HCT116 (cell line): ENCODE measurements at places on chromosomes 1 and 21. TPM values are rescaled to one million over a fixed set of nuclear protein-coding genes. Genes with fewer than 3 reads are reported as not detected.
A peak's percentile ranks its signal among the peaks of the same experiment; 100 is the strongest.

Gene OPRD1
- total RNA-seq = not detected

Gene PAPPA2
- total RNA-seq = not detected

Gene ENAH
- 100 TPM for total RNA-seq

Gene MYBPH
- total RNA-seq = 0.22 TPM

Gene RXFP4
- 0.20 TPM for total RNA-seq

Gene TMPRSS2
- total RNA-seq = 1.1 TPM

Gene WNT2B
- total RNA-seq = 1.5 TPM

Gene LRRC8D
- 15.0 TPM for total RNA-seq

Gene FCER1G
- 0.86 TPM for total RNA-seq

Gene LCE1A
- total RNA-seq = not detected

Gene KRTAP21-2
- not detected for total RNA-seq

Gene IL12RB2
- total RNA-seq = 0.22 TPM

Gene NBPF20
- total RNA-seq = 3.8 TPM

Gene TMEM82
- total RNA-seq = not detected

GRCh38 chr21:37562920-37563640 lies 196.5 kb downstream of the DYRK1A start:
- H3K4me3 ChIP-seq = no peak overlapping the region
- no peaks in the 10 kb centered on the region for H3K27me3 ChIP-seq
- DNase-seq = no peak
- H3K4me1 ChIP-seq = peaks cover 16% of the 10 kb centered on the region

- DNase-seq = no peak
- peaks cover 4% of the 10 kb centered on the region; the same call in 1 of the 2 replicates for H3K4me1 ChIP-seq
- H3K27me3 ChIP-seq = peaks cover 17% of the 10 kb centered on the region; the same call in 1 of the 2 replicates
Observed at GRCh38 chr1:165395478-165395877, 39.0 kb upstream of the LMX1A start.

DNA sequence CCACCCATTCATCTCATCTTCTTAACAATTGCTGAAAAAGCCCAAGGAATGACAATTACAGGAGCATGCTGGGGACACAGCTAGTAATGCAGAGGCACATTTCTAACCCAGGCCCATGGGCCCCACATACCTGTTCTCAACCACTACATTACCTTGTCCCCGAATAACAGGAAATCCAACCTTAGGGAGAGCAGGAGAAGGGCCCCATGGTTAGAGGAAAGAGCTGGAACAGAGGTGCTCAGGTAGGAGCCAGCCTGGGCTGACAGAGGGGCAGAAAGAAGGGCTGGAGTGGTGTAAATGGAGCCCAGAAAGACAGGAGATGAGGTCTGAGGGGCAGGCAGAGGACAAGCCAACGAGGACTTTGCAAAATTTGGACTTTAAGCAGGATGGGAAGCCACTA lies 11.4 kb upstream of the S100A8 start:
- no peaks in the 10 kb centered on the region for H3K4me1 ChIP-seq
- no peak overlapping the region for H3K4me3 ChIP-seq
- no peak for DNase-seq
- peaks cover 57% of the 10 kb centered on the region for H3K27me3 ChIP-seq
- no peak overlapping the region for H3K27ac ChIP-seq

- H3K4me1 ChIP-seq = no peaks in the 10 kb centered on the region
- no peak for DNase-seq
- H3K36me3 ChIP-seq = no peaks in the 10 kb centered on the region
- no peak overlapping the region for H3K4me3 ChIP-seq
- no peak overlapping the region for H3K27ac ChIP-seq
Observed at GRCh38 chr1:119251751-119252150, 111.3 kb upstream of the WARS2 start.

DNA sequence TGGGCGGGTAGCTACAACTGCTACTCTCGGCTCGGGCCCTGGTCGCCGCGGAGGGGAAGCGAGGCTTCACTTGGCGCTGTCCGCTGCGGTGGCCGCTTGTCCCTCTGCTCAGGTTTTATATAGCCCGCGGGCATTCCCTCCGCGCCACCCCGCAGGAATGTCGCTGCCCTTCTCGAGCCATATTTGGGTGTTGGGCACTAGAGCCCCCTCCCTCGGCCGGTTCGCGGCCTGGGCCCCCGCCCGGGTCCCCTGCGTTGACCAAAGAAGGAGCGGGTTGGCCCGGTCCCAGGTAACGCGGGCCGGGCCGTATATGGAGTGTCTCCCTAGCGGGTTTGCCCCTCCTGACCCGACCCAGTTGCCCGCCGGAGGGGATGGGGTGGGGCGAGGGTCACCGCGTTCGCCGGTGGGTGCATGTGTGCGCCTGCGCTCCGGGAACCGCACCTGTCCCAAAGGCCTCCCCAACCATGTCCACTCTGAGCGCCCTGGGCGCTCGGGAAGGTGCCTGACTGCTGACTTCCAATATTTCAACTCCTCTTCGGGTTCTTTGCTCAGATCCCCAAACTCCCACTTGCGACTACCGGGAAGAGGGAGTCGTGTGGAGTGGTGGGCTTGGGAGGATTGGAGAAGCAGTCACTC lies at the start of gene ACTA1:
Gene ACTA1, minus strand, starts transcription at position 90 of the 636 bp plus-strand sequence. CDS start 979 bp downstream, outside the sequence.
- H3K4me1 ChIP-seq = no peaks in the 10 kb centered on the region
- H3K27me3 ChIP-seq = no peaks in the 10 kb centered on the region
- H3K27ac ChIP-seq = no peak within 1 kb of the TSS
- no peak within 1 kb of the TSS for H3K4me3 ChIP-seq

DNA sequence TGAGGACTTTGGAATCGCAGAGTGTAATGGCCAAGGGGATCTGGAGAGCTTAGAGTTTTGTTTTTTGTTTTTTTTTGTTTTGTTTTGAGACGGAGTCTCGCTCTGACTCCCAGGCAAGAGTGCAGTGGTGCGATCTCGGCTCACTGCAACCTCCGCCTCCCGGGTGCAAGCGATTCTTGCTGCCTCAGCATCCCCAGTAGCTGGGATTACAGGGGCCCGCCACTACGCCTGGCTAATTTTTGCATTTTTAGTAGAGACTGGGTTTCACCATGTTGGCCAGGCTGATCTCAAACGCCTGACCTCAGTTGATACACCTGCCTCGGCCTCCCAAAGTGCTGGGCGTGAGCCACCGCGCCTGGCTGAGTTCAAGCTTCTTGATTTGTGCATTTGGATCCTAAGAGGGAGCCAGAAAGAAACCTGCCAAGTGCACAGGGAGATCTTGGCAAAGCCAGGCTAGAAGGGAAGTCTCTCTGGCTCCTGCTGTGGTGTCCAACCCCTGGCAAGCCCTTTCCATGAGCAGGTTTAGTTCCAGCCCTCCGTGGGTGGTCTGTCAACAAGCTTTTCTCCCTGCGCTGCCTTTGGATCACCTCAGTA lies 852 bp downstream of the FAAH start:
- no peaks in the 10 kb centered on the region for H3K27me3 ChIP-seq
- DNase-seq = no peak
- no peaks in the 10 kb centered on the region for H3K36me3 ChIP-seq
- H3K4me1 ChIP-seq = peaks cover 18% of the 10 kb centered on the region

GRCh38 chr1:165355977-165356811 lies at the start of gene LMX1A:
TSS of gene LMX1A (minus strand) at chr1:165356715. CDS start at chr1:165355559, 1,156 bp downstream.
- H3K4me3 ChIP-seq = no peak within 1 kb of the TSS
- H3K27me3 ChIP-seq = peaks cover 6% of the 10 kb centered on the region
- H3K27ac ChIP-seq = no peak within 1 kb of the TSS

GRCh38 chr21:26130249-26130881 lies 40.2 kb downstream of the APP start:
- no peak overlapping the region for H3K4me3 ChIP-seq
- H3K36me3 ChIP-seq = no peaks in the 10 kb centered on the region
- H3K27ac ChIP-seq = no peak overlapping the region
- DNase-seq = no peak
- no peaks in the 10 kb centered on the region for H3K27me3 ChIP-seq
- no peaks in the 10 kb centered on the region for H3K4me1 ChIP-seq

DNA sequence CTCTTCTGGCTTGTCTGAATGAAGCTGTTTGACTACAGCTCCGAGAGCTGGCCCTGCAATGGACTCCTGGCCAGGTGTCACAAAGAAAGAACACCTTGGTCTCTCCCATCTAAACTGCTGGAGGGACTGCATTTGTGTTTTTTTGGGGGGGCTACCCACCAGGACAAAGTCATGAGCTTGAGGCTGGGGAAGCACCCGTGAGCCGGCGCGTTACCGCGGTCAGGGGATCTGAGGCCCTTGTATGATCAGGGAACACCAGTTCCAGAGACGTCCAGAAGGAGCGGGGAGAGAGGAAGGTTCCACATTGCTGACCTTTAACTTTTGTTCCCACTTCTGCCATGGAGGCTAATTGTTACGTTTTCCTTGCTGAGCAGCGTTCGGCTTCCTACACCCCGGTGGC lies 84.5 kb upstream of the C1orf174 start:
- H3K27ac ChIP-seq = no peak overlapping the region
- no peaks in the 10 kb centered on the region for H3K36me3 ChIP-seq
- DNase-seq = no peak
- H3K27me3 ChIP-seq = no peaks in the 10 kb centered on the region

DNA sequence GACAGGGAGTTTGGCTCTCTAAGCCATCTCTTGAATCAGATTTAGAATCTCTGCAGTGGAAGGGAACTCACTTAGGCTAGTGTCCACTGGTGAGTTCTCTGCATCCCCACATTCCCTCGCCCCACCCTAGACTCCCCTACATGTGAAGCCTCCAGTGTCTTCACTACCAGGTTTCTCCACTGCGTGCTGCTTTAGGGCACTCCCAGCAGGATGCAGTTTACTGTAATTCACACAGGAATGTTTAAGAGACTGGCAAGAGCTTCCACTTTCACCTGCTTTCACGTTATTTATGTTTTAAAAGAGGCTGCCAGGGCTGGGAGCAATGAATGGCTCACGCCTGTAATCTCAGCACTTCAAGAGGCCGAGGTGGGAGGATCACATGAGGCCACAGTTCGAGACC lies 60.2 kb downstream of the KAZN start:
- DNase-seq = no peak
- no peak overlapping the region for H3K27ac ChIP-seq
- no peak overlapping the region for H3K4me3 ChIP-seq
- H3K27me3 ChIP-seq = peaks cover 16% of the 10 kb centered on the region; the same call in 1 of the 2 replicates
- no peaks in the 10 kb centered on the region for H3K4me1 ChIP-seq

DNA sequence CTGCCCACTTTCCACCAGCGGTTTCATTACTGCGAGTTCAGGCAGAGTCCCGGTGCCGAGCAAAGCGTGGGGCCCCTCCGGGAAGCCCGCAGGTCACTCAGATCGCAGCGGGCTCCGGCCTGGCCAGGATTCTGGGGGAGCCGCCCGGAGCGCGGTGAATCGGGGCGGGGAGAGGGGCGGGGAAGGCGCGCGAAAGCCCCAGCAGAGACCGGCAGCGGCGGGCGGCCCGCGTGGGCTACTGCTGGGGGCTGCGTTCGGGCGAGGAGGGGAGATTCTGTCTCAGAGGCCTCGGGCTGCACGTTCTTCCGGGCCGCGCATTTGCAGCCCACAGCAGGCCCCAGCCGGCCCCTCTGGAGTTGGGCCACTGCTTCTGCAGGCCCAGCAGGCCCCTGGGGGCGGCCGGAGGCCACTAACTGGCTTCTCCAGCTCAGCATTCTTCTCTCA lies 64.7 kb downstream of the SCCPDH start:
- H3K4me3 ChIP-seq = no peak overlapping the region
- H3K27me3 ChIP-seq = no peaks in the 10 kb centered on the region
- no peaks in the 10 kb centered on the region for H3K36me3 ChIP-seq
- DNase-seq = no peak

GRCh38 chr1:224931605-224932004 lies 2.1 kb downstream of the DNAH14 start:
- H3K27me3 ChIP-seq = no peaks in the 10 kb centered on the region
- H3K4me1 ChIP-seq = no peaks in the 10 kb centered on the region

DNA sequence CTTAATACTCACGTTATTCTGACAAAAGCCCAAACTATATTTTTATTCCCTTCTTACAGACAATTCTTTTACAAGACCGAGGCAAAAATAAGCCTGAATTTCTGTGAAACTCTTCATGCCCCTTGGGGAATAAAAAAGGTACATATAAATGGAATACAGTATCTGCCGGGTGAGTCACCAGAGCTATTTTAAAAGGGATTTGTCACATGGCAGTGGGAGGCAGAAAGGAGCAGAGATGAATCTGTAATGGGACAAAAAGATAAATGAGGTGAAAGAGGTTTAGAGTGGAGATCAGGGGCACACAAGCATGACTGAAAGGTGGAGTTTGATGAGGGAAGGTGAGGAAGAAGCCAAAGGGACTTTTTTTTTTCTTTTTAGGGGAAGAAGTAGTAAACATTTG lies 8.8 kb downstream of the XCL1 start:
- H3K4me1 ChIP-seq = peaks cover 10% of the 10 kb centered on the region; the same call in 1 of the 2 replicates
- no peaks in the 10 kb centered on the region for H3K36me3 ChIP-seq
- DNase-seq = no peak
- H3K27me3 ChIP-seq = no peaks in the 10 kb centered on the region

DNA sequence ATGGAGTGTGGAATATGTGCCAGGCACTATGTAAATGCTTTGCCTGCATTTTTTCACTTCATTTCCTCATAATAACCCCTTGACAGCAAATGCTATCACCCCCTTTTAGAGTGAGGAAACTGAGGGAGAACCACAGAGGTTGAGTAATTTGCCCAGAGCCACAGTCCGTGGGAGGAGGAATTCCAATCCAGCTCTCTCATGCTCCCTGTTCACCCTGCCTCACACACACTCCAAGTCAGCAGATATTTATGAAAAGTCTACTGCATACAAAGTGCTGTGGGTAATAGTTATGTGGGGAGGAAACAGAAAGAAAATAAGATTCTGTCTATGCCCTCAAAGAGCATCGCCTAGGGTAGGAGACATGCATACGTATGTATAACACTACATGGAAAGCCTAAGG lies 30.9 kb upstream of the RBM15 start:
- peaks cover under 1% of the 10 kb centered on the region; the same call in 1 of the 2 replicates for H3K27me3 ChIP-seq
- DNase-seq = no peak
- H3K36me3 ChIP-seq = no peaks in the 10 kb centered on the region
- no peak overlapping the region for H3K27ac ChIP-seq

- DNase-seq = no peak
- H3K36me3 ChIP-seq = no peaks in the 10 kb centered on the region
- H3K4me3 ChIP-seq = no peak overlapping the region
- H3K4me1 ChIP-seq = no peaks in the 10 kb centered on the region
- H3K27ac ChIP-seq = no peak overlapping the region
Observed at GRCh38 chr1:83691953-83692500, 306.9 kb downstream of the TTLL7 start.

GRCh38 chr1:22831729-22832413 lies 121.2 kb downstream of the EPHB2 start:
- H3K36me3 ChIP-seq = no peaks in the 10 kb centered on the region
- peak; percentile 94 for DNase-seq
- peak overlapping the region; percentile 12 for H3K4me3 ChIP-seq
- no peaks in the 10 kb centered on the region for H3K27me3 ChIP-seq

- no peak overlapping the region for H3K27ac ChIP-seq
- 0 out of 2 replicates have a peak, but pooled peaks cover 3% of the 10 kb centered on the region for H3K27me3 ChIP-seq
- H3K36me3 ChIP-seq = no peaks in the 10 kb centered on the region
- peaks cover 4% of the 10 kb centered on the region for H3K4me1 ChIP-seq
Observed at GRCh38 chr1:183577897-183578465, 12.3 kb downstream of the NCF2 start.

- no peak overlapping the region for H3K27ac ChIP-seq
- no peak for DNase-seq
- no peaks in the 10 kb centered on the region for H3K4me1 ChIP-seq
- H3K36me3 ChIP-seq = no peaks in the 10 kb centered on the region
Observed at GRCh38 chr1:206824331-206824730, 41.1 kb upstream of the IL20 start.

DNA sequence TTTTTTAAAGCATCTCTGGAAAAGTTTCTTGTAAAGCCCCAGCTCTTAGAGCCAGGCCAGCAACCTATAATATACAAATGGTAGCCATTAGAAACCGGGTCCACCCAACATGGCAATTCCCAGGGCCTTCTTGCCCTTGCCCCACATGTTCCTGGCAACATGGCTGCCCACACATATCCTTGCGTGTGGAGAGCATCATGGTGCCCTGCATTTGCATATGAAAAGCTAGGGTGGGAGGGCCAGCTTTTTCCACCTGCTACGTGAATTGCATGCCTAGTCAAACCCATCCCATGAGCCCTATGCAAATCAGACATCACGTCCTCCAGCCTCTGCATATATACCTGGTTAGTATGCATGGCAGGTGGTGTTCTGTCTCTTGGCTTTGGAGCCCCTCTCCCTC lies 88.2 kb downstream of the RABGAP1L start:
- no peak for DNase-seq
- H3K4me1 ChIP-seq = no peaks in the 10 kb centered on the region
- H3K27me3 ChIP-seq = no peaks in the 10 kb centered on the region
- H3K27ac ChIP-seq = no peak overlapping the region
